ENCODE measurements at places on chromosomes 7 and 10. TPM values are rescaled to one million over a fixed set of nuclear protein-coding genes. Genes with fewer than 3 reads are reported as not detected.

PAX4 gene
- total RNA-seq = not detected

TRIM73 gene
- 5.2 TPM for total RNA-seq

ABI1 gene
- total RNA-seq = 5.7 TPM

GRCh38 chr7:85119934-85120333 lies 66.9 kb downstream of the SEMA3D start:
- DNase-seq = no peak

- no peak for DNase-seq
These were observed 44.3 kb downstream of the INSYN2A start for GRCh38 chr10:127151981-127152699.

GRCh38 chr7:17660116-17660515 lies 280.2 kb downstream of the SNX13 start:
- no peak for DNase-seq

DNA sequence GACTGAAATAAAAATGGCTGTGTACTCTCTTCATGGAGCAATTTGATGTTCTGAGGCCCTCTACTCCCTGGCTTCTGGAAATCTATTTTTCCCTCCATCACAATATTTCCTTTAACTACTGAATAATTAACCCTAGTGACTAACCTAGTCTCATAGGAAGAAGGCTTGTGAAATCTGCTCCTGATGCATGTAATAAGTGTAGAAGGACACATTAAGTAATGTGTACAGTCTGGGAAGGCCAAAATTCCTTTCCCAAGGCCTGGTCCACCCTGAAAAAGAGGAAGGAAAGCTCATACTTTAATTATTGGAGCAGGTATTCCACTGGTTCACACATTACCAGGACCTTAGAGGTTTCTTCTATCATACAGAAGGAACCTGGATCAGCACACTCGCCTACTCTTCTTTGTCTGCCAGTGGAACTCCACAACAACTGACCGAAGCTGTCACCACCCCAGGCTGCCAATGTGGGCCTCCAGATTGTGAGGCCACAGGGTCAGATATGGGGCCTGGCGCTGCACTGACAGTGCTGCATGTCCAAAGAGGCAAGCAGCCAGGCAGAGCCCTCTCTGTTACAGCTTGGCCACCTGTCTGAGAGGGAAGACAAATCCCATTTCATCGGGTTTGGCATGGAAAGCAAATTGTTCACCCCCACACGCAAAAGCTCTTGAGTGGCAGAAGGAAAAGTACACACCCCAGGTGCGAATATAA lies 54.4 kb upstream of the FAM133B start:
- no peak for DNase-seq

- no peak for DNase-seq
These were observed 38.0 kb upstream of the EMX2 start for GRCh38 chr10:117504562-117504961.

- no peak for DNase-seq
These were observed 2.4 kb upstream of the SCART1 start for GRCh38 chr10:133451346-133451745.

Measured in ascending aorta (tissue), 2 donors.